ENCODE measurements at places on chromosomes 7 and 10.

DNA sequence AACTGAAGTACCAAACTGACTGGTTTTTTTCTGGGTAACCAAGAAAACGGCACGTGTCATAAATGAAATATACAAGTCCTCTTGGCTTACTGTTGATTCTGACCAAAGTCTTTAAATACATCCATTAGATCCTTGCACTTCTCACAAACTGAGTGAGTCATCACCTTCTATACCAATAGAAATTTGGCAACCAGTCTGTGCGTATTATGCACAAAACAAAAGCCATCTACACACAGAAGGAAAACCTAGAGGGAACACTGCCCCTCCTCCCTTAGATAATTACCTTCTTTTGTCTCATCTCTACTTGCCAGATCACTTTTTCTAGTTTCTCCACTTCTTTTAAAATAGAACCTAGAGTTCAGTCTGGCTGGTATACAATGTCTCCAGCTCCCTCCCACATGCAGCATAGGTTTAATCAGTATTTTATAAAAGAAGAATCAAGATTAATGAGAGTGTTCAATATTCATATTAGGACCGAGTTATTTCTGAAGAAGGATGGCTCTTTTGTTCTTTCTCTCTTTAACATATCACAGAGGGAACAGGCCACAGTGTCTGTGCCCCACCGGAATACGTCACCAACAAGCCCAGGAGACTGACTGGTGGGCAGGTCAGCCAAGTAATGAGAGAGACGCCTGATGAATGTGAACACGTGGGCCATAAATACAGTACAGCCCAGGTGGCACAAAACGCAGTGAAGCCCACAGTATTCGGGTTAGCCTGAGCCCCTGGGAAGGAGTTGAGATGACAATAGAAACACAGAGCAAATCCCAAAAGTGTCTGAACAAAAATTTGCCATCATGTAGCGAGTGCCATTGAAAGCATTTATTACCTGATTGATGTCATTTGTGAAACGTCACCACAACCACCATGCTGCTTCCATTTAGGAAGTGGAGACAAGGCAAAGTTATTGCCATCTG lies 91.3 kb downstream of the KIAA1549 start:
- DNase-seq = no peak

- no peak for DNase-seq
Observed at GRCh38 chr7:166338-167060, 25.9 kb upstream of the FAM20C start.

GRCh38 chr10:87694011-87694794 lies 34.5 kb downstream of the PAPSS2 start:
- no peak for DNase-seq

DNA sequence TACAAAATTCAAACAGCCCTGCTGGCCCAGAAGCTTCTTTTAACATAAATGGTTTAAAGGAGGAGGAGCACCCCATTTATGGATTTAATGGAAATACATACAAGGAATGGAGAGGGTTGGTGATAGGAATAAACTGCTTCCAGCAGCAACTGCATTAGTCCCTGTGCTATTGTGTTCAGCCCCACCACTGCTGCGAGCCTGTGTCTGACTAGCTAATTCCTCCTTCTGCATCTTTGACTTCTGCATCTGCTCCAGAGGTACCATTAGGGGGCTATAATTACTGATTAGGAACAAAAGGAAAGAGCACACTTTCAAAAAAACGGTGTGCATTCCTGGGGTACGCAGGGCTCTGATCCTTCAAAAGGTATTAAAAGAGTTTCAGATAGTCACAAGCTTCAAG lies 24.8 kb downstream of the CDCA7L start:
- no peak for DNase-seq

- DNase-seq = no peak
Observed at GRCh38 chr10:47454008-47454779, 29.7 kb downstream of the ANXA8 start.

GRCh38 chr10:1538121-1538520 lies 199.2 kb downstream of the ADARB2 start:
- DNase-seq = no peak

- no peak for DNase-seq
Observed at GRCh38 chr10:79938728-79939406, 10.0 kb downstream of the SFTPD start.
